ENCODE measurements at places on chromosomes 1 and 21.

- DNase-seq, result no peak
These were observed 79.3 kb downstream of the SH3BGR start for GRCh38 chr21:39531064-39531463.

DNA sequence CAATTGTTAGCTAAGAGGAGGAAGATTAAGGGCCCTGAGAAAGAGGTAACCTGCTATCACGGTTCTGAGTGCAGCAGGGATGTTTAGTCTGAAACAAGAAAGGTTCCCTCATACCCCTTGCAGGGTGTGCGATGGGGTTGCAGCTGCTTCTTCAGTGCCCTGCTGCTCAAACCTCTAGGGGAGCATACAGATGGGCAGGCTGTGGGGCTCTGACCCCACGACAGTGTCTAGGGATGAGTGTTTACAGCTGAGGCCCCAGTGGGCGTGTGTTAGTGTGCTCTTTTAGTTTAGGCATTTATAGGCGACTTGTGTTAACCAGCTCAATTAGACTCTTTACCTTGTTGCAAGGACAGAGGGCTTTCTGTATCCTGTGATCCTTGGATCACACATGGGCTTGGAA is 41.3 kb upstream of the PLA2G5 start:
- no peak for DNase-seq

DNA sequence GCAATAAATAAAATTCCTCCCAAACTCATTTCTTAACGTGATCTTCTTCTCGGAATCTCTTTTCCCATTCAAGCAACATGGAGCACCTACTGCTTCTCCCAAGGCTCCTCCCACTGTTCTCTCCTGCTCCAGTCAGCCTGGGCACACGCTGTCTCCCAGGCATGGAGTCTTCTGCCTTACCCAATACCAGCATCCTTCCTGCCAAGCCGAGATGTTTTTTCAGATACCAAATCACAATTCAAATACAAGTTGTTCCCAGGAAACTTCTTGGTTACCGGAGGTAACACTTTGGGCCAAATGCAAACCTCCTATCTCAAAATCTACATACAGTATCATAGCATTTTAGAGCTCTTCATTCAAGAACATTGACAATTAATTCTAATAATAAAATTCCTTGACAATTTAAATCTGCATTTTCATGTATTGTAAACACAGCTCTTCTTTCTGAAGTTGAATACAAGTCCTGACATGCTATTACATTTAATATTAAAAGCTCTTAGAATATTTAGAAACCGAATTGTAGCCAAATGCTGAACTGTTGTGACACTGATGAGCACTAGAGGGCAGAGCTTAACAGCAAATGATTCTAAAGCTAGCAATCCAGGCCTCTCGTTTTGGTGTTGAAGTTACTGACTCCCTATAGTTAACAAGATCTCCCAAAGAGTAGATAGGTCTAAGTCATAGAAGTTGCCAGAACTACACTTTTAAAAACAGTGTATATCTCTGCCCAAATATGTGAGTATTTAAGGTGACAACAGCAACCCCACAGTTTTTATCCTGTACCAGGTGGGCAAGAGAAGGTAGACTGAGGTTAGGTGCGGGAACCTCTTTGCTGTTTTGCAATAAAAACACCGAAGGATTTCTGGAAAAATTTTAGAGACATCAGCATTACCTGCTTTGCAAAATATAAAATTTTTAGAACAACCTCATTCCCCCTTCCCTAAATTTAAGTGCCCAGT is 52.3 kb downstream of the BCAR3 start:
- peak; percentile 55 for DNase-seq

GRCh38 chr1:164671323-164671965 is 112.5 kb downstream of the PBX1 start:
- no peak for DNase-seq

DNA sequence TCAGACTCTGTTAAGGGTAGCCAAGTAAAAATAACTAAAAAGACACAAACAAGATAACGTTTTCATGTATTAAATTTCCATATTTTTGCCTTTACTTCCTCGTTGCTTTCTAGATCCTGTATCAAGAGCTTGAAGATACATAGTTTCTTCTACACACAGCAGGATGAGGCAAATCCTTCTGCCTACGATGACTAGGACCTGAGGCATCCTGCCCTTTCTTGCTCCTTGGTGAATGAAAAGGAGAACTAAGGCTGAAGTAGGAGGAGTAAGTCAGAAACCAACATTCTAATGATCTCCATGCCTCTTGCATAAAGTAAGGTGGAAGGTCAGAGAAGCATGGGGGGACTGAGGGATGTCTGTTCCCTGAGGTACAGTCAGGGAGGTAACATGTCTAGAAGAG is 102.6 kb downstream of the GPATCH2 start:
- no peak for DNase-seq
